ENCODE measurements at places on chromosomes 5 and 9.
A peak's percentile ranks its signal among the peaks of the same experiment; 100 is the strongest.

GRCh38 chr5:169874621-169875020 is 105.7 kb downstream of the INSYN2B start:
- DNase-seq = no peak

DNA sequence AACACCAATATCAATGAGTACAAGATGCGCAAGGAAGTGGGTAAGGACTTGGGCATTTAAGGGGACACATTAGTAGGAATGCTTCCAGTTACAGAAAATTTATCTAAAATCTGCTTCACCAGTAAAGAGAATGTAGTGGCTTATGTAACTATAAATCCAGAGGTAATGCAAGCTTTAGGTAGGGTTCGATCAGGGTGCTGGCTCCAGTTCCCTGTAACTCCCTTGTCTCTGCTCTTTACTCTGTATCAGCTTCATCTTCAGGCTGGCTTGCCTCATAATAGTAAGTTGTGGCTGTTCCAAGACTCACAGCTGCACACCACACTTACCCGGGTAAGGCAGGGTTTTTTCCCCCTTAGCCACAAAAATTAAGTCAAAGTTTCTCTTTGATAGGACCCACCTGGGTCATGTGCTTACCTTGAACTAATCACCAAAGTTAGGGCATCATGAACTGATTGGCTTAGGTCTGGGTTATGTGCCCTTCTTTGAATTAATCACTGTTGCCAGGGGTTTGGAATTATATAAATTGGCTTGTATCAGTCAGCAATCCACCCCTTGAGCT is 35.5 kb downstream of the ARHGEF37 start:
- DNase-seq = no peak

DNA sequence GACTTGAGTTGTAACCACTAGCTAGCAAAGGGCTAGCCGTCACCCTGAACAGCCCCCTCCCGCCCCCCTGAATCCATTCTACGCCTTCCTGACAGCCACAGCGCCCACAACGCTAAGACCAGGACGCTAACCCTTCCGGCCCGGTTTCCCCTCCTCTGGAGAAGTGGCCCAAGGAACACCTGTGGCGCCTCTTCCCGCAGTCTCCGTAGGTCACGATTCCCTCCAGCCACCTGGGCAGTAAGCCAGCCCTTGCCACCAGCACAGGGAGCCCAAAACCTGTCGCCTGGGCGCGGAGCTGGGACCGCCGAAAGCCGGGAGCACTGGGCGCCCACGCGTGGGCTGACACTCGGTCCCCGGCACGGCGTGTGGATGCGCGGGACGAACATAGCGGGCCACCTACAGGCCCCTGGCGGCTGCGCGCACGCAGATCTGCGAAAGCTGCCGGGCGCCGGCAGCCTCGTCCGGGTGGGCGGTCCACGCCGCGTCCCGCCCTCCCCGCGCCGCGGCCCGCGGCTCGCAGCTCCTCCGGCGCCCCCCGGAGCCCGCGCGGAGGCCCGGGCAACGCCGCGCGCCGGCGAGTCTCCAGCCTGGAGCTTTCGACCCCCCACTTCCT is 596 bp downstream of the IRF1 start:
- peak; percentile 56 for DNase-seq

DNA sequence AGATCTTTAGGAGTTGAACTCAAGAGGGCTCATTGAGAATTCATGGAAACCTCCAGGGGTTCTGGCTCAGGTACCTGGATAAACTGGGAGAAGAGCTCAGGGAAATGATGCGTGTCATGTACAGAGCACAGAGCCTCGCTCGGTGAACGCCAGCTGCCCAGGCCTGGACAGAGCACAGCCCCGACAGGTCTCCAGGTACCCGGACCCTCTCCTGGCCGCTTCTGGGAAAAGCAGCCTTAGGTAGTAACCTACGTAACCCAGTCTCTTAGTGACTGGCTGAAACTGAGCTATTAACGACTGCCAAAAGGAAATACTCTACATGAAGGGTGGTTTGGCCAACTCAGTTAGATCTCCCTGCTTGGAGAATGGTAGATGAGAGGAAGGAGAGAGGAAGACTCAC is 157.4 kb downstream of the TTLL11 start:
- no peak for DNase-seq

- DNase-seq = no peak
These were observed 1.5 kb upstream of the TOR1B start for GRCh38 chr9:129801504-129801903.

- no peak for DNase-seq
These were observed 79.1 kb upstream of the GOLM1 start for GRCh38 chr9:86178503-86178902.

DNA sequence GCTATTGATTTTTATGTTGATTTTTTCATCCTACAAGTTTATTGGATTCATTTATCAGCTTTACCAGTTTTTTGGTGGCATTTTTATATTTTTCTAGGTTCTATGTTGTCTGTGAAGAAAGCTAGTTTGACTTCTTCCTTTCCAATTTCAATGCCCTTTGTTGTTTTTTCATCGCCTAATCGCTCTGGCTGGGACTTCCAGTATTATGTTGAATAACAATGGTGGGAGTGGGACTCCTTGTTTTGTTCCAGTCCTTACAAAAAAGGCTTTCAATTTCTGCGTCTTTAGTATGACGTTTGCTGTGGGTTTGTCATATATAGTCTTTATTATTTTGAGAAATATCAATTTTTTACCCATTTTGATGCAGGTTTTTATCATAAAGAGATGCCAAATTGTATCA is 175.6 kb upstream of the CCNH start:
- DNase-seq = no peak

GRCh38 chr5:2579126-2579525 is 172.4 kb downstream of the IRX2 start:
- no peak for DNase-seq

GRCh38 chr9:87442451-87442850 is 55.2 kb upstream of the DAPK1 start:
- no peak for DNase-seq

DNA sequence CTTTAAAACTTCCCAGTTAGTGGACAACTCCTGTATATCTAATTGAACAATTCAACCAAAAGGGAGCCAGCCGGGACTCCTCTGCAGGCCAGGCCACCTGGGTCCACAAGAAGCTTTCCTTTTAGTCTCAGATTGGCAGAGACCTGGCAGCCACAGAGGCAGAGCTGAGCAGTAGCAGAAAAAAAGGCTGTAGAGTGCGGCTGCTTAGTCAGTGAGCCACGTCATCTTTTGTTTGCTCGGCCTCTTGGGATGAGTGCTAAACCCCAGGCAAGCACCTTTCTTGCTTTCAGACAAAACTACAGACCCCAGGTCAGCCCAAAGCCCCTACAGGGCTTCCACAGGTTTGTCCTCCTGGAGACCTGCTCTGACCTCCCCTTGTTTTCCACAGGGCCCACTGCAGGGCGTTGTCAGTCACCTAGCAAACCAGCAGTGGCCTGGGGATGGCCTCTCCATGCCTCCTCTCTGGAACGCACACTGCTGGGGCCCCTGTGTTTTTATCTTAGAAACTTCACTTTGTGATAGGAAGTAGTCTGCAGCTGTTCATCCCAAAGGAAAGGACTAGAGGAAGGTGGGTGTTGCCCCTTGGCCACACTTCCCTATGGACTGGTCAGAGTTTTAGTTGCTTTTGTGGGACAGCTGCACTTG is 49.9 kb downstream of the SHB start:
- no peak for DNase-seq

GRCh38 chr9:22033012-22033630 is 24.0 kb upstream of the CDKN2B start:
- DNase-seq = no peak

GRCh38 chr9:125805057-125805456 is 57.9 kb downstream of the PBX3 start:
- DNase-seq = no peak

GRCh38 chr5:162487528-162488525 is 420.3 kb downstream of the GABRG2 start:
- no peak for DNase-seq

DNA sequence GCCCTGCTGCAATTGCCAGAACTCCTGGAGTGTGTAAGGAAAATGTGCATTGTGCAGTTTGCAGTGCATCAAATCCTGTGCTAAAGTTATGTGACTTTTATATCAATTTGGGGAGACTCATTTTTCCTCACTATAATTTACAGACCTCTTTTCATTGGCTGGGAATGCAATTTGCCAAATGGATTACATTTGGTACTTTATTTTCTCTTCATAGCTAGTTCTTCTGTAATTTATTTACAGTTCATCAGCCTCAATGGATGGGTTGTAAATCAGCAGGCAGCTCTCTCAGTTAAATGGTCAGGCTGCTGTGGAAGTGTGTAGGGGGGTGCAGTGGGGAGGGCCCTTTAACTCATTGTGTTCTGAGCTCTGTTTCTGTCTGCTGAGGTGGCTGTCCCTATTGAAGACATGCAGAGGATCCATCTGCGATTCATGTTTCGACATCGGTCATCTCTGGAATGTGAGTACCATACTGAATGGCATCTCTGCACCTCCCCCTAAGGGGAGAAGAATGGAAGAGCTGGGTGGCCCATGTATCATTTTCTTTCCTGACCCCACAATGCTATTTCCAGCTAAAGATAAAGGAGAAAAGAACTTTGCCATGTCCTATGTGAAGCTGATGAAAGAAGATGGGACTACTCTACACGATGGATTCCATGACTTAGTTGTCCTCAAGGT is 74.6 kb downstream of the DOCK2 start:
- no peak for DNase-seq

- no peak for DNase-seq
These were observed 52.5 kb downstream of the NUP214 start for GRCh38 chr9:131177898-131178297.

- no peak for DNase-seq
These were observed 639.2 kb downstream of the NR2F1-AS1 start for GRCh38 chr5:92941806-92942205.

- DNase-seq = no peak
These were observed 170.7 kb downstream of the TSSK1B start for GRCh38 chr5:113264046-113264445.

Measured in activated CD4-positive, alpha-beta T cell treated with anti-CD3 and anti-CD28 coated beads, Interleukin-2, amount 50 U/mL, for 48 hours (primary cell).